Stimulated activated CD4-positive, alpha-beta T cell treated with anti-CD3 and anti-CD28 coated beads, Interleukin-15, amount 100 ng/mL, for 24 hours (primary cell): ENCODE measurements at places on chromosomes 1 and 21.

- DNase-seq: no peak
Observed at GRCh38 chr1:220696226-220696862, 6.2 kb downstream of the C1orf115 start.

- DNase-seq: no peak
Observed at GRCh38 chr1:165644064-165644735, 13.2 kb downstream of the MGST3 start.

DNA sequence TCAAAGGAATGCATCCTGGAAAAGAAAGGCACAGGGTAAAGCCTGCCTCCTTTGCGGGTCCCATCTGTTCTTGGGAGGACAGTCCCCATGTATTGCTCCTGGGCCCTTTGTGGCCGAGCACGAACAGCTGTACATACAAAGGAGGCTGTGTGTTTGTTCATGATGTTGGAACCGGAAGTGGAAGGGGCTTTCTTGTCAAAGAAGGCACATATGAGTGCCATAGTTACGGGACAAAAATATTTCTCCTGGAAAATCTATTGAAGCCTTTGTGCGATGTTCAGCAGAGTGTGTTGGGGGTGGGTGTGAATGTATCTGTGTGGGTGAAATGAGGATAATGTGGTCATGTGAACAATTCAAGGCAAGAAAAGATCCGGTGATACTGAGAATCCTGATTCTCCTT lies 297.6 kb downstream of the DISC1 start:
- no peak for DNase-seq

- DNase-seq: peak; percentile 70
Observed at GRCh38 chr1:155044812-155045657, 6.1 kb upstream of the ADAM15 start.

DNA sequence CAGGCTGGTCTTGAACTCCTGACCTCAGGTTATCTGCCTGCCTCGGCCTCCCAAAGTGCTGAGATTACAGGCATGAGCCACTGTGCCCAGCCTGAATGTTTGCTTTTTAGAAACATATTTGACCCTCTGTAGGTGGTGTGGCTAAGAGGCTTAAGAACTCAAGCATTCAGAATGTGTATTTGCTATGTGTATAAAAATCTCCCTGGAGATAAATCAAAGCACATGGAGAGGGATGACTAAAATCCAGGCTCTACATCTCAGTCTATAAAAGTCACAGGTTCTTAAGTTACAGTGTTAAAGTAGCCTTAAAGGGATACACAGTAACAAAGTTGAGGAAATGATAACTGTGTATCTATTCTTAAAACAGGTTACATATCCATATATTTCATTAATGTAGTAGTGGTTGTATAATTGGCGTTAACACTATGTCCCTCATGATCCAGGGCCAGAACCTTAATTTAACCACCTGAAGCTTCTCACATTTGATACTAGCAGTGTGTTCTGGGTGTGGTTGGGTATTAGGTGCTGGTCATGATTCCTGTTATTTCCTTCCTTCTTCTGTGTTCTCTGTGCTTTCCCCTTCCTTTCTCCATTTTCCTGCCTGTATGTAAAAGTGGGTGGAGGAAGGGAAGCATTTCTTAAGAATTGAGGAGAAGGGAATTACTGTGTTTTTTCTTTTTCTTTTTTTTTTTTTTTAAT lies 16.2 kb downstream of the GIPC2 start:
- DNase-seq: no peak

DNA sequence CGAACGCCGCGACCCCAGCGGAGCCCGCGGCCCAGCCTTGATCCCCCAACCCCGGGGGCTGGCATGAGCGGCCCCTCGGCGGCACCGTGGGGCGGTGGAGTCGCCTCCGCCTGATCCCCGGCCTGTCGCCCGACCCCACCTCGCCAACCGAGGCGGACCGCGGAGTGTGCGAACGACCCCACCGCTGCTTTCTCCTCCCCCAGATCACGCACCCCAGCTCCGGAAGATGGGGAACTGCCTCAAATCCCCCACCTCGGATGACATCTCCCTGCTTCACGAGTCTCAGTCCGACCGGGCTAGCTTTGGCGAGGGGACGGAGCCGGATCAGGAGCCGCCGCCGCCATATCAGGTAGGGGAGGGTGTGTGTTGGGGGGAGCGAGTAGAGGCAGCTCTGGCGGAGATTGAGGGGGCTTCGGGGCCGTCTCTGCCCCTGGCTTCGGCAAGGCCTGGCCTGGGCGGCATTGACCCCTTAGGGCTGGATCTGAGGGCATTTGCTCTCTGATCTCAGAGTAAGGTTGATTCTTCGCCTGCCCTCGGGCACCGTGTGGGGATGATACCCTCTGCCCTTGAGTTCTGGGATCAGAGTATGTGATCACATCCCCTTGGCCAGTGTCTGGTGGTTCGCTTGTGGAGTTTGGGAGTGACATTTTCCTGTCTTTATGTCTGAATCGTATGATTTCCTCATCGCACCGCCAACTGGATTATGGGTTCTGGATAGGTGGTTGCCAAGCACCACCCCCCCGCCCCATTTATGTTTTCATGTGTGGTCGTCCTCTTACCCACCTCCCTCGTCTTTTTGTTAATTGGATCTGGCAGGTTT lies 668 bp downstream of the RNF11 start:
- DNase-seq: peak; percentile 53

DNA sequence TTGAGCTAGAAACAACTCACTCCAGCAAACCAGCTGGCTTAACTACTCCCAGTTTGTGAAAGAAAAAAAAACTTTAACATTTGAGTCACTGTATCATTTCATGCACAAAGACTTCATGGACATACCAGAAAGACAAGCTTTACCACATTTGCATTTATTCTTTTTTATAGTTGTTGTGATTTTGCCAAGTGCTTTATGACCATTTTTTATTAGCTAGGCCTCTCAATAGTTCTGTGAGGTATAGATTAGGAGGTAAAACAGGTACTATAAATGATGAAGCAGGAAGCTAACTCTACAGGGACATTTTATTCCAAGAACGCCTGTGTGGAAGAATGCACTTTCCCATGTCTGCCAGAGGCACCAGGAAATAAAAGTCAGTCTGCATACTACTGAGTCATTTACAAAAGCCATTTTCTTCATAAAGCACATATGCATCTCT lies 8.2 kb upstream of the DENND1B start:
- DNase-seq: no peak

- no peak for DNase-seq
Observed at GRCh38 chr1:160584784-160585183, 5.5 kb upstream of the CD84 start.

DNA sequence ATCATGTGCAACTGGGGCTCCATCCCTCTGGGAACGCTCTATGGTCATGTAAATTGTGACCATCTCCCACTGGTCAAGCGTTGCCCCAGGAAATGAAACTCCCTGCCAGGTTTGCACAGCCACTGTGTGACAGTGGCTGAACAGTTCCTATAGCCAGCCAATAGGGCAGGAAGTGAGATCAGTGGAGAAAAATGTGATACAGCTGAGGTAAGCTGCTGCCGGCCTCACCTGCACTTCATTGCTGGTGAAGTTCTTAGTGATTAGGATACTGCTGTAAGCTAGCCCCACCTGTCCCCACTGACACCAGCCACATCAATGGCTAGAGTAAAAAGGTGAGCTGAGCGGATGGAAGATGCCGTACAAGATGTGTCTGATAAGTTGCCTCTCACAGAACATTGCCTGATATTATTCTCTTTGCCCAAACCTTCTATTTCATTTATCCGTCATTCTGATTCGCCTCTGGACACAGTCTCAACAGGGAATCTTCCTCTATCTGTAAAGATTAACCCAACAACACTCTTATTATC lies 38.4 kb upstream of the CDC42BPA start:
- DNase-seq: no peak

- no peak for DNase-seq
Observed at GRCh38 chr1:198101716-198102453, 54.9 kb upstream of the NEK7 start.

DNA sequence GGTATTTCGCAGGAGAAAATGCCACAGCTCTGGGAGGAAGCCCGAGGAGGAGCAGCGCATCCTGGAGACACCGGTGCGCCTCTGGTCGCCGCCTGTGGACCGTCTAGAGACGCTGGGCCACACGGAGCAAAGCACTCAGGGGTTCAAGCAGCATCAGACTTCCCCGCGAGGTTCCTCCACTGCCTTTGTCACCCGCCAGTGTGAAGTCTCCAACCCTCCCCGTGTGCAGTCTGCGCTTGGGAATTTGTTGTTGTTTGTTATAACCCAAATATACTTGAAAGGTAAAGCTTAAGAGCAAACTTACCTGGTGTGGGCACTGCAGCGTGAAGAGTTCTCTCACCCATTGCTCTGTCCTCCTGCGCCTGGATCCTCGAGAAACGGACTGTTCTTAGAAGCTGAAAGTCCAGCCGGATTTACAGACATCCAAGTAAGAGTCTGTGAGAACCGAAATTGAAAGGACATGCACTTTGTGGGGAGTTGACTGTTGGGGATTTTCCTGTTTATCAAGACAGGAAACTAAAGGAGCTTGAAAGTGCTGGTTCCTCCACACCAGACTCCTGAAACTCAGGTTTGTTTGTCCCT lies at the start of gene GBP4:
GBP4 (minus strand) TSS at position 452 of the 582 bp plus-strand sequence; CDS start at position 344, 108 bp downstream.
- peak; percentile 61 for DNase-seq

- no peak for DNase-seq
Observed at GRCh38 chr1:64163970-64164369, 39.5 kb upstream of the UBE2U start.

DNA sequence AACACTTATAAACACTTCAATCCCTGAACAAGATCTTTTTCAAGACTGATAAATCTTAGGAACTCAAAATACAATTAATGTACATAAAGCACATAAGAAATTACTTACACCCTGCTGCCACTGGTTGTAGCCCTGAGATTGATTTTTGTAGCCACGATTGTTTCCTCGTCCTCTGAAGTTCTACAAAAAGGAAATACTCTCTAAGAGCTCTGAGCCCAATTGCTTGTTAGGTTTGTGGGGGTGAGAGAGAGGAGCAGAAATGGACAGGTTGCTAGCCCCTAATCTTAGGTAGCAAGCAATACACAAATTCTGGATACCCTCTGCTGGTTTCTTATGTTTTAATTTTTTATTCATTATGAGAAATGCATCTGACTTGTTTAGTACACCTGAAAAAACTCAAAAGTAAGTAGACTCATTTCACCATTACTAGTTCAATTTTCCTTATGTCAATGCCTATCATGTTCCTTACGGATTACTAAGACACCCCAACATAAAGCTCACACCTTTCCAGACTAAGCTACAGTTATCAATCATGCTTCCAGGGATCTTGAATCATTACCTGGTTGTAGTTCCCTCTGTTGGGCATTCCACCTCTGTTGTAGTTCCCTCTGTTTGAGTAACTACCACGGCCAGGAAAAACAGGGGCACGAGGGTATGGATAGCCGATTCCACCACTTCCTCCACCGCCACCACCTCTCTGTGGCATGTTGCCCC lies 9.3 kb downstream of the HNRNPU start:
- no peak for DNase-seq

DNA sequence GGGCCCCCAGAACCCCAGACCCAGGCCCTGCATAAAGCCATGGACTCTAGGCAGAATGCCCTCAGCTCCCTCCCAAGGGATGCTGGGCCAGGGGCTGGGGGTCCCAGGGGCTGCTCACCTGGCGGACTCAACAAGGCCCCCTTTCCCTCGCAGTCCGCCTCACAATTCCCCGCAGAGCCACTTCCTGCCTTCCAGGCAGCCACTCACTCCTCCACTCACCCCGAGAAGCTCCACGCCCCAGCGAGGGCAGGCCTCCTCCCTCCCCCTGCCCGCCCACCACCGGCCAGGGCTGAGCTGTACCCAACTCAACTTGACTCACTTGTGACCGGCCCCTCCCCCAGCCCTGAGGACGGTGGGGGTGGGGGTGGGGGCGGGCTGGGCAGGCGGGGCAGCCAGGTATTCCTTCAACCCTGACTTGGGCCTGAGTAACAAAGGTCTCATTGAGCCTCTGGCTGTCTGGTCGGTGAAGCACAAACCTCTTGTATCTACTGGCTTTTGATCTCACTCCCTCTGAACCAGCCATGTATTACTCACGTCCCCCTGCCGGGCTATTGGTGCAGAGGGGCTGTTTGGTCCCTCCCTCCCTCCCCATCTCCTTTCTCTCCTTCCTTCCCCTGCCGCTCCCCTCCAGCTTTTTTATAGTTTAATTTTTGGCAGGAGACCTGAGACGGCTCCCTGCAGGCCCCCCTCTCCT lies 5.9 kb downstream of the BLACAT1 start:
- peak; percentile 63 for DNase-seq

DNA sequence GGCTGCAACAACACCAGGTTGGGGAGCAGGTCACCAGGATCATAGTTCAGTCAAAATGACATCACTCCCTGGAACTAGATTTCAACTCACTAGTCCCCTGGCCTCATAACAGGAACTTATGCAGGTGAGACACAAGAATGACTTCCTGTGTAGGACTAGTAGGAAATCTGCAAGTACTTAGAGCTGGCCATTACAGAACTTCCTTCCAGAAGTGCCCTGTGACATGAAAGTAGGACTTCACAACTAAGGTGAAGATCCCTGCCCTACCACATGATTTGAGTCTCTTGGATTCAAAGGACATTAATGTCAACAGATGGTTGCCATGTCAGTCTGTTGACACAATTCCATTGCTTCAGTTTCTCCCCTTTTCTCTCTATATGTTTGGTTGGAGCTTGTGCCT lies 223.1 kb downstream of the RPS6KC1 start:
- DNase-seq: no peak

DNA sequence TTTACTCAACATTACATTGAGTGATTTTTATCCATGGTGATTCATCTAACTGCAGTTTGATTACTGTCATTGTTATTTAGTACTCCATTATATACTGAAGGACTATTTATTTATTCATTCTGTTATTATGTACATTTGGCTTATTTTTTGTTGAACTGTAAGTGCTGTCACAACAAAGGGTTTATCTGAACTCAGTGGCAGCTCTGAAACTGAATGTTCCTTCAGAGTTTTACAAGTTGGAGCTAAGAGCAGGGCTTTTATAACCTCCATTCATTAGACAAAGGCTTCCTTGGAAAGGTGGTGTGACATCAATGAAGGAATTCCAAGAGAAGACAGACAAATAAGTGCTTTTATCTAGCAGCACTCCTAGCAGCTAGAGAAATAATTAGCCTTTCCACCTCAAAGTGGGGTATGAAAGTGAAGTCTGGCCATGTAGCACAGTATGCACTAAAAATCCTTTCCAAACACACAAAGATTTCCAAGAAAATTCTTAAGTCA lies 83.3 kb upstream of the GORAB start:
- no peak for DNase-seq

- no peak for DNase-seq
Observed at GRCh38 chr1:84851839-84852238, 41.2 kb downstream of the LPAR3 start.

GRCh38 chr1:156445789-156446263 lies 54.7 kb downstream of the MEF2D start:
- DNase-seq: peak; percentile 87

DNA sequence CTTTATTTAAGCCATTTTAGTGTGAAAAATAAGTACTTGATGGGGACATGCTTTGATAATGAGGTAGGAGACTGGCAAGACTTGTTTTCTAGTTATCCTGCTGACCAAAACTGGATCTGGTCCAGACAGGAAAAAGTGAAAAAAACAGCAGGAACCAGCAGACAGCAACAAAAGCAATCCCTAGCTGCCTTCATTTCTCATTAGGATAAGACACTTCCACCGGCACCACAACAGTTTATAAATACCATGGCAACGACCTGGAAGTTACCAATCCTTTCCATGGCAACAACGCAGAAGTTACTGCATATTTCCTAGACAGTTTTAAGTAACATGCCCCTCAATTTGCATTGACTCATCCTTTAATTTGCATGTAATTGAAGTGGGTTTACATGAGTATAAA lies 993.8 kb upstream of the NCAM2 start:
- DNase-seq: no peak

- DNase-seq: no peak
Observed at GRCh38 chr1:36397083-36397377, 678 bp downstream of the LSM10 start.

GRCh38 chr1:109640285-109640865 lies 15.5 kb upstream of the GSTM4 start:
- peak; percentile 95 for DNase-seq

- DNase-seq: no peak
Observed at GRCh38 chr1:79323239-79324025, 316.9 kb upstream of the ADGRL4 start.
